MCF 10A (cell line): ENCODE measurements at places on chromosomes 3 and 15.

DNA sequence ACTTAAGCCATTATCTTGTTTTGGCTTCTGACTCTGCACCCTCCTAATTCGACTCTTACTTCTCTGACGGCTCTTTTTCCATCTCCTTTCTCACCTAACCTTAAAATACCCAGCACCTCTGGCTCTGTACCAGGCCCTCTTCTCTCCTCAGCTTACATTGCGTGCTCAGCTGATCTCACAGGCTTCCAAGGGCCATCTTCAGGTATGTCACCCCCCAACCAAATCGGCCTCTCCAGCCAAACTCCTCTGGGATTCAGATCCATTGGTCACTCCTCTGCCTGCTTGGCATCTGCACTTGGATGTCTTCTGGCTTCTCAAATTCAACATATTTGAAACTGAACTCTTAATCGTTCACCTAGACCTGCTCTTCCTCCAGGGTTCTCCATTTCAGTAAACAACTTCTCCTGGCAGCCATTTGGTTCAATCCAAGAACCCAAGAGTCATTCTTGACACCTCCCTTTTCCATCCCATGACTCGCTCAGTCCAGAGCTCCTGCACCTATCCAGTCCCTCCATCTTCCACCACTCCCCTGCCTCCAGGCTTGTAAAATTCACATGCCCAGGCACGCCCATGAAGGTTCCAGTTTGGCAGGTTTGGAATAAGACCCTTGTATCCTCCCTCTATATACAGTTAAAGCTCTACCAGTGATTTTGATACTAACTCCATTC lies 35.2 kb upstream of the SLC41A3 start:
- no peak for DNase-seq

- no peak for DNase-seq
Observed at GRCh38 chr3:105629718-105630117, 239.1 kb downstream of the CBLB start.

- DNase-seq, result peak; percentile 72
Observed at GRCh38 chr3:12947504-12948369, 106.4 kb upstream of the RPL32 start.

DNA sequence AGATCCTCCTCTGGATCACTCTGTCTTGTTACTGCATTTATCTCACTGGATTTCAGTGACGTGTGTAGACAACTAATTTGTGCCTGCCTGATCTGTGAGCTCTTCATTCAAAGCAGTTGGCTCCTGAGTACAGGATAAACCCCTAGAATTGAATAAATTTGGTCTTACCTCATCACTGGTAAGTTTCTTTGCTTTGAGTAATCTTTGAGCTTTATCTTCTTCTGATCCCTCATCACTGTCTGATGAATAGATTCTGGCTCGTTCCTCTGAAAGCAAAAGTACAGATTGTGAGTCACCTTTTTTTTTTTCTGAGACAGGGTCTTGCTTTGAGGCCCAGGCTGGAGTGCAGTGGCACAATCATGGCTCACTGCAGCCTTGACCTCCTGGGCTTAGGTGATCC lies 24.5 kb downstream of the LEO1 start:
- no peak for DNase-seq

DNA sequence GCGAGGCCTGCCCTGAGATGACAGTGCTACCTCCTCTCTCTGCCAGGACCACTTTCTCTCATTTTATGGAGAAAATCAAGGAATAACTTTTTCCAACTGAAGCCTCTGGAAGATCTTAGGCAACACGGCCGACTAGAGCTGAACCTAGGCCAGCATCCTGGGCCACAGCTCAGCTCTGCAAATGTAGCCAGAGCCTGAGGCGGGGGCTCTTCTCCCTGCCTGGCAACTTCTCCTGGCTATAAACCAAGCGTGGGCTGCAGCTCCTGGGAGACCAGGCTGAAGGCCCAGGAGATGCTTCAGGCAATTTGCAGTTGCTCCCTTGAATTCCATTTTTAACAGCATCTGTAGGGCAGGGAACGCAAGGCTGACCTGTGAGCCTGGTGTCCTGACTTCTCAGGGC lies 74.9 kb downstream of the CEMIP start:
- DNase-seq, result peak; percentile 79

- DNase-seq, result peak; percentile 33
Observed at GRCh38 chr3:141876891-141877621, 613 bp downstream of the ATP1B3 start.

- no peak for DNase-seq
Observed at GRCh38 chr15:98896002-98896721, 111.4 kb downstream of the PGPEP1L start.

GRCh38 chr3:181948286-181948685 lies 236.6 kb downstream of the SOX2 start:
- peak; percentile 27 for DNase-seq

- DNase-seq, result no peak
Observed at GRCh38 chr3:143240886-143241285, 121.3 kb downstream of the CHST2 start.

DNA sequence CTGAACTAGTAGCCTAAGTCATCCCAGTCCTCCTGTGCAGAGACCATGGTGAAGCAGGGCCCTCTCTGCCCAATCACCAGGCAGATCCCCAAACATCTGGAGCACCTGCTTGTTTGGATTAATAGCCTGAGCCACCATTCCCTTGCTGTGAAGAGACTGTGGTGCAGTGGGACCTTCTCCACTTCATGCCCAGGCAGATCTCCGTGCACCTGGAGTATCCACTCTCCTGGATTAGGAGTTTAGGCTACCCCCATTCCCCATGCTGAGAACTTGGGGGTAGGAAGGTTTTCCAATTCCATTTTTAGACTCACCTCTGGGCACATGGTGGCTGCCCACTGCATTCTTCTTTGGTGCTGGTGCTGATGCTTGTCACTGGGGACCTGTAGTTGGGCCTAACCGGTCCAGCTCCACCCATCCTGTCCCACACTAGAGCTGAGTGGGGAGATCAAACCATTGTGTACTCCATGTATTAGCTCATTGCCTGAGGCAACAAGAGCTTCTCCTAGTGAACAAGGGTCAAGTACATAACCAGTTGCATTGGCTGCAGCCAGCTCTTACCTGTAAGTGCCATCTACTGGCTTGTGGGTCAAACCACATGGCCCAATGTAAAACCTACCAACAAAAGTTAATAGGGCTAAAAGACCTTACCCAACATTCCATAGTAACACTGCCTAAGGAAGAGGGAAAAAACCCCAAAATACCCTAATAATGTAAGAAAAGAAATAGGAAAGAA lies 382.5 kb upstream of the CBLB start:
- peak; percentile 8 for DNase-seq
